ENCODE measurements at places on chromosomes 5 and 9.

DNA sequence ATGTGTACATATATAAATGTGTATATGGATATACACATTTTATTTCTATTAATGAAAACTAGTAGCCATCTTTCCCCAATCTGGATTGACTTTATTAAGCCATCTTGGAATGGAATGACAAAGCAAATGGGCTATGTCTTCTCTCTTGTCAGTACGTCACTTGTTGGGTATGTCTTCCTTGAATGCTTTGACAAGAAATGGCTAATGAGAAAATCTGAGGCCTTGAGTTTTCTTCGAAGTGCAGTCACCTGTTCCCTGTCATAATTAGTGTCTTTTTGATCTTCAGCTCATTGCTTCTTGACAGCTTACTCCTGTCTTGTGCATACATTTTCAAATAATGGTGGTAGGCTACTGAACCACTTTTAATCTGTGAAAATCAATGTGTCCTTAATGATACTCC lies 243.2 kb upstream of the RGMB start:
- DNase-seq = no peak

- DNase-seq = no peak
These were observed 120.4 kb upstream of the RFX3 start for GRCh38 chr9:3646226-3646625.

GRCh38 chr9:127448112-127448805 lies 2.9 kb downstream of the RPL12 start:
- no peak for DNase-seq

DNA sequence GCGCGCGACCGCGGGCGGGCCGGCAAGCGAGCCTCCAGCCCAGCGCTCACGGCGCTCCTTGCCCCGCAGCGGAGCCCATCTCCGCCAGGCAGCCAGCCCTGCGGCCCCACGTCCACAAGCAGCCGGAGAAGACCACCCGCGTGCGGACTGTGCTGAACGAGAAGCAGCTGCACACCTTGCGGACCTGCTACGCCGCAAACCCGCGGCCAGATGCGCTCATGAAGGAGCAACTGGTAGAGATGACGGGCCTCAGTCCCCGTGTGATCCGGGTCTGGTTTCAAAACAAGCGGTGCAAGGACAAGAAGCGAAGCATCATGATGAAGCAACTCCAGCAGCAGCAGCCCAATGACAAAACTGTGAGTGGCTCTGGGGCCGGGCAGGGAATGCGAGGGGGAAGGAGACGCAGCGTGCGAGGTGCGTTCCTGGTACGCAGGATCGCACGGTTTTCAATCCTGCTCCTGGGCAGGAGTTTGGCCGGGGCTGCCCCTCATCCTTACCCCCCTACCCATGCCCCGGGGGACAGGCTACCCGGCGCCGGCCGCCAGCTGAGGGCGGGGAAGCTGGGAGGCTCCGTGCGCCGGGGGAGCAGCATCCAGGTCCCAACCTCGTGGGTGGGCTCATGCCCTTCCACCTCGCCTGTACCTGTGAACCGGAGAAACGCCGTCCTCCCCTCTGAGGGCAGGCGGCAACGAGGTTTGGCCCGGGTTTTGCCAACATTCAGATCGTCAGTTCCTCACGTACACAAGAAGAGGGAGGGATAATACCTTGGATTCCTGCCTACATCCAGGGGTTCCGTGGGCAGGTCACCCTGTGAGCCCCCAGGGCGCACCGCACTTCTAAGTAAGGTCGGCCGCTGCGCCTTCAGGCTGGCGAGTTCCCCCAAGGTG lies 6.6 kb downstream of the ISL1 start:
- DNase-seq = no peak

DNA sequence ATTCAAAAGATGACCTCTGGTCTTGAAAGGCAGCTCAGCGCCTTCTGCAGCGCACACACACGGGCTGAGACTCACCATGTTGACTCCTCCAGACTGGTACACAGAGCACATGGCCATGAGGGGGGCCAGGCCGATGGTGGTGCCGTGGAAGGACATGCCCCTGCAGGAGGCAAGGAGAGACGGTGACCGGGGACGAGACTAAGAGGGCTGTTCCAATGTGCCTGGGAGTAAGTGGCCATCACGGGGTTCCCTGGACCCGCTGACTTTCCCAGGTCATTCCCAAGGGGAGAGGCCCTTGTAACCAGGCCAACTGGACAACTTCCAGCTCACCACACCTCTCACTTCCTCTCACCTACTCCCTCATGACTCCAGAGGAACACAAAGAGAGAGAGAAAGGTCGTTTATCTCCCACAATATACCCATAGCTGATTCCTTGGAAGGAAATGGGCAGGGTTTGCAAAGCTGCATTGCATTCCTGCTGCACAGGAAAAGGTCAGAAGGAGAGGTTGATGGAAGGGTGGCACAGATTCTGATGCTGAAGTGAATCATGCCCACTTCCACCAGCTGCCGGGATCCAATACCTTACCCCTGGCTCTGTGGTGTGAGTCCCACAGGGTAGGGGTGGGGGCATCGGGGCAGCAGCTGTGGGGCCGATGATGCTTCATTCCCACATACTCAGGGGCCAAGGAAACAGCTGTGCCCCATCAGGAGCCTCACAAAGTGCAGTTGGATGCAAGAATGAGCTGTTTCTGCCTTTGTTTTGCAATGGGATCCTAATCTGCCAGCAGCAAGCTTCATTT lies 47.2 kb downstream of the NIPAL4 start:
- DNase-seq = no peak

DNA sequence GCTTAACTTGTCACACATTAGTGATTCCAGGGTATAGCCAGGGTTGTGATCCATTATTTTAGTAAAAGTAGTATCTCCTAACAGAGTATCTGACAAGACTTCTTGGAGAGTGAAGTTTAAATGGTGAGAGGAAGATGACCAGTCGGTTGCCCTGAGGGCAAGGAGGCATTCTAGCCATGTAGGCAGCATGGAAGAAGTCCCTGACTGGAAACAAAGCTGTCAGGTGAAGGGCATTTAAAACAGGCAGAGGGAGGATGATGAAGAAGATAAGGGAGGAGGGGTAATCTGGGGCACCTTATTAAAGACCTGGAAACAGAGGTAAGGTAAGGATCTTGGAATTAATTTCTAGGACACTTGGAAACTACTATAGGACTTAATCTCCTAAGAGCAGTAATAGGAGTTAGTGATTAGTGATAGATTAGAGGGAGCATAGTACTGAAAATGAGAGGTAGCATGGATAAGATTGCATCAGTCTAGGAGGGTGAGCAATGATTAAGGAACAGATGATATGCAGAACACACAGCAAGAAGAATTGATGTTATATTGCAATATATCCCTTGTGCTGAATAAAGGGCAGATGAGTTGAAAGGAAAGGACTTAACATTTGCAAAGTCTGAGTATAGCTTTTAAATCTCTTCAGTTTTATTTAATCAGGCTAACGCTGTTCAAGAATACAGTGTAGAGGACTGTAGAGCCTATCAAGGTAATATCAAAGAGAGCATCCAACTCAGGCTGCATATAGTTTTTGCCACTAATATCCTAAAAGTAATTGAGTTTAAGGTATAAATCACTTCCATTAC lies 9.6 kb downstream of the KIF2A start:
- DNase-seq = no peak

- no peak for DNase-seq
These were observed 32.2 kb downstream of the IRX4 start for GRCh38 chr5:1850324-1851154.

- no peak for DNase-seq
These were observed 31.0 kb upstream of the TCF7 start for GRCh38 chr5:134083517-134083916.

- DNase-seq = no peak
These were observed 5.5 kb downstream of the MRNIP start for GRCh38 chr5:179852993-179853547.

- no peak for DNase-seq
These were observed 93.7 kb downstream of the OR2K2 start for GRCh38 chr9:111236332-111236731.

- no peak for DNase-seq
These were observed 32.2 kb downstream of the LNPEP start for GRCh38 chr5:96968074-96968473.

DNA sequence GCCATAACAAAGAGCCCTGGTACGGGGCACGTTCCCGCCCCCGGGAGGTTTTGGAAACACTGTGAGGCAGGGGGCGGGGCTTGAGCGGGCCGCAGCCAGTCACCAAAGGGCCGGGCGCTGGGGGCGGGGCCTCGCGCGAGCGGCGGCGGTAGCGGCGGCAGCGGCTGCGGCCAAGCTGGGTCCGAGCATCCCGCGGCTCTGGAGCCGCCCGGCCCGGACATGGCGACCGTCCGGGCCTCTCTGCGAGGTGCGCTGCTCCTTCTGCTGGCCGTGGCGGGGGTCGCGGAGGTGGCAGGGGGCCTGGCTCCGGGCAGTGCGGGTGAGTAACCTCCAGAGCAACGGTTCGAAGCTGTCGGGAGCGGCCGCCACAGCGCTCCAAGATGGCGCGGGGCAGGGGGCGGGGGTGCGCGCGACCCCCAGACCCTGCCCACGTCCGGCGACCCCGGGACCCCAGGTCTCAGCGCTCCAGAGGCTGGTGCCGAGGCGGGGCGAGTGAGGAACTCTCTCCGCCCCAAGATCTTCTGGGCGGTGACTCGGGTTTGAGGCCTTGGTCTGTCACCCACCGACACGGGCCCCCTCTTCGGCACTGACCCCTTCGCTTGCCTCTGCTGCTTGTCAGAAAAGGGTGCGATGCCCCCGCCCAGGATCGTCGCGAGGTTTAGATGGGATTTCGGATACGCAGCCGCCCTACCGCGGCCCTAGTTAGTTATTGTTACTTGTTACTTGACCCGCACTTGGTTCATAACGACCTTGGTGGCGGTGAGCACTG lies at the start of gene RECK:
Gene RECK (plus strand): TSS at position 134 of the 769 bp plus-strand sequence. CDS start 86 bp downstream, at position 220.
- DNase-seq = peak; percentile 86

GRCh38 chr9:13383855-13384254 lies 104.4 kb upstream of the MPDZ start:
- no peak for DNase-seq

GRCh38 chr9:36939655-36940499 lies 94.2 kb downstream of the PAX5 start:
- no peak for DNase-seq

- DNase-seq = no peak
These were observed 37.6 kb downstream of the SYK start for GRCh38 chr9:90839183-90839728.

GRCh38 chr5:1251678-1252580 lies 26.7 kb downstream of the SLC6A18 start:
- DNase-seq = no peak

- DNase-seq = no peak
These were observed 398 bp downstream of the TOR1A start for GRCh38 chr9:129823542-129823934.

DNA sequence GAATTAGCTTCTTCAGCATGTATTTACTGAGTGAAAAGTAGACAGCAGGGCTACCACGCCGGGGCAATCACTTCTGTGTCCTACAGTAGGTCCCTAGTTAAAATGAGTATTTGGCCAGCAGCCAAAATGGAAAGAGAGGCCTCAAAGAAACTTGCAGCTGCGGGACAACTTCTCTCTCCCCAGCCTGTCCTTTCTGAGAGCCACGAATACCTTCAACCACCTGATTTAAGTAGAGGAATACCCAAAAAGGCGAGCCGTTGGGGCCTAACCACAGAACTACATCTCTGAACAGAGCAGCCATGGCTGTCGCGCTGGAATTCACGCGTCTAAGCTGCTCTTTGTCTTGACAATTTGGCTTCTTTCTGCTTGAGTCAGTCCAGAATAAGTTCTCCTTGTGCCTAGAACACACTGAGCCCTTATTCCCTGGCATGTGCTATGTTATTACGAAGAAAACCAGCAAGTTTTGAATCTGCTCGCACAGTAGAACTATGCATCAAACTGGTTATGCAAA lies 43.8 kb upstream of the GOLPH3 start:
- no peak for DNase-seq

DNA sequence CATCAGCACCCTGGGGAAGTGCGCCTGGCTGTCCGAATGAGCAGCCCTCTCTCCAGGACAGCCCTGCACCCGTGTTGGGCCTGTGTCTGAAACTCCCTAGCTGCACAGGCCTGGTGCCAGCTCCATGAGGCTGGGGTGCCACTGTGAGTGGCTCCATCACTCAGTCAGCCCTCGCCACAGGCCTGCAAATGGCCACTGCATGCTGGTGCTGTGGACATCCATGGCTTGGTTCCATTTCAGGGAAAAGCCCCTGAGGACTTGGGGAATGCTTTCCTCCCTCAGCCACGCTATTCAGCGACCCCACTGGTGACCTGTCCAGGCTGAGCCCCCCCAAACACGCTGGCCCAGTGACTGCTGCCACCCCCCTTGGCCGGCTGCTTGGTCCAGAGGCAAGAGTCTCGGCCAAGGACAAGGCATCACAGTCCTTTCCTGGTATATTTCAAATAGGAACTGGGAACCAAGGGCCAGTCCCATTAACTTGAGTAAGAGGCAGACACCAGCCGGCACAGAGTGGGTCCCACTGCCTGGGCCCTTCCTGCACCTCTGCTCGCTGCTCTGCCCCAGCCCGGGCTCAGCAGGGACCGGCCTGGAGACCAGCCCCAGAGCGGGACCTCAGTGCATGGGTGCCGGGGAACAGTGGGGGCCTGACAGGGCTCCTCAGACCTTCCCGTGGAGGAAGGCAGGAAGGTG lies 181.3 kb downstream of the AUH start:
- no peak for DNase-seq

GRCh38 chr9:73137914-73138313 lies 13.8 kb upstream of the ANXA1 start:
- no peak for DNase-seq

GRCh38 chr5:92435781-92436180 lies 1052.7 kb upstream of the ARRDC3 start:
- DNase-seq = no peak
